Adrenal gland (tissue), 19 donors: ENCODE measurements at places on chromosomes 4 and X. TPM values are rescaled to one million over a fixed set of nuclear protein-coding genes. Genes with fewer than 3 reads are reported as not detected.
A peak's percentile ranks its signal among the peaks of the same experiment; 100 is the strongest.

- no peak for DNase-seq
These were observed 29.7 kb downstream of the PDHA1 start for GRCh38 chrX:19373351-19373891.

- no peak for DNase-seq
These were observed 24.0 kb upstream of the SCML1 start for GRCh38 chrX:17713288-17713687.

DNA sequence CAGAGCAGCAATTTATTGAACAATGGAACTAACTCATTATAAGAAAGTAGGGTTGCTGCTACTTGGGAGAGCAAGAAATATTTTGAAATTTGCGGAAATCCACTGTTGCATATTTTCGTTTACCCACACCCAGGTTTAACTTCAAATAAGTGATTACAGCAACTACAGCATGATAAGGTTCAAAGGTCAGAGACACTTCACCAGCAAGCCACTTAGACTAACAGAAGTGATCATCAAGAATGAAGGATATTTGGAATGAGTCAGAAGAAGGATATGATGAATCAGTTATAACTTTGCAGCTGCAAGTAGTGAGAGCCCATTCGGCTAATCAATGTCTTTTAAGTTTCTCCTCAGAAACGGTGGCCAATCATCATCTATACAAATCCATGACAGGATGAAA is 199.3 kb downstream of the TMA16 start:
- no peak for DNase-seq

SSX4 gene
- not detected for total RNA-seq

GRCh38 chrX:54817220-54817820 is 9.8 kb downstream of the MAGED2 start:
- DNase-seq = no peak

DDX53 gene
- not detected for total RNA-seq

GRCh38 chrX:68719904-68720614 is 72.6 kb downstream of the STARD8 start:
- no peak for DNase-seq

DOK7 gene
- total RNA-seq = 2.8 TPM

AFF1 gene
- 21.0 TPM for total RNA-seq

DNA sequence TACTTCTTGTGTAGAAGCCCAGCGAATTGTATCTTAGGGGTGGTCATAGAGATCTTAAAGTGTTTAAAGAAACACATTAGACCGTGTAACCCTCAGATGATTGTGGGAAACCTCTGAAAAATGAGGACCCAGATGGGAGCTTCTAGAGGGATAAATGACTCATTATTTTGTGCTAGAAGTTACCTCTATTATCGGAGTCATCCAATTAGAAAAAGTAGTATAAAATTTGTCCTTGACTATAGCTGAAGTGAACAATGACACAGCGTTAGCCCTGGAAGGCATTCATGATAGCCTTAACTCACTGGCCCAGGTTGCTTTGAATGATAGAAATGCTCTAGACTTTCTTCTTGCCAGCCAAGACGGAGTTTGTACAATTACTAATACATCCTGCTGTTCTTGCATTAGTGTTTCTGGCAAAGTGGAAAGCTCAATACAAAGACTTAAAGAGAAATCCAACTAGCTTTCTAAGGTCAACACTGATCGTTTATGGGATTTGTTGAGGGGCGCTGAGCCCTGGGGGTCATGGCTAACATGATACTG is 178.9 kb upstream of the VEGFC start:
- DNase-seq = no peak

DNA sequence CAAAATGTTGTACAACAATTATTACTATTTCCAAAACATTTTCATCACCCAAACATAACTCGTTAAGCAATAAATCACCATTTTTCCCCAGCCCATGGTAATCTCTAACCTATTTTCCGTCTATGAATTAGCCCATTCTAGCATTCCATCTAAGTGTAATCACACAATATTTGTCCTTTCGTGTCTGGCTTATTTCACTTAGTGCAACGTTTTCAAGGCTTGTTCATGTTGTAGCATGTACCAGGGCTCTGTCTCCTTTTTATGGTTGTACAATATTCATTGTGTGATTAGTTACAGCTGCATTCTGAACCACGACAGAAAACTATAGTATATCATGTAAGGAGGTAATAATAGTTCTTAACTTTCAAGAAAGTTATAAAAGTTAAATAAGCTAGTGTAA is 656.0 kb upstream of the HS3ST1 start:
- no peak for DNase-seq

DNA sequence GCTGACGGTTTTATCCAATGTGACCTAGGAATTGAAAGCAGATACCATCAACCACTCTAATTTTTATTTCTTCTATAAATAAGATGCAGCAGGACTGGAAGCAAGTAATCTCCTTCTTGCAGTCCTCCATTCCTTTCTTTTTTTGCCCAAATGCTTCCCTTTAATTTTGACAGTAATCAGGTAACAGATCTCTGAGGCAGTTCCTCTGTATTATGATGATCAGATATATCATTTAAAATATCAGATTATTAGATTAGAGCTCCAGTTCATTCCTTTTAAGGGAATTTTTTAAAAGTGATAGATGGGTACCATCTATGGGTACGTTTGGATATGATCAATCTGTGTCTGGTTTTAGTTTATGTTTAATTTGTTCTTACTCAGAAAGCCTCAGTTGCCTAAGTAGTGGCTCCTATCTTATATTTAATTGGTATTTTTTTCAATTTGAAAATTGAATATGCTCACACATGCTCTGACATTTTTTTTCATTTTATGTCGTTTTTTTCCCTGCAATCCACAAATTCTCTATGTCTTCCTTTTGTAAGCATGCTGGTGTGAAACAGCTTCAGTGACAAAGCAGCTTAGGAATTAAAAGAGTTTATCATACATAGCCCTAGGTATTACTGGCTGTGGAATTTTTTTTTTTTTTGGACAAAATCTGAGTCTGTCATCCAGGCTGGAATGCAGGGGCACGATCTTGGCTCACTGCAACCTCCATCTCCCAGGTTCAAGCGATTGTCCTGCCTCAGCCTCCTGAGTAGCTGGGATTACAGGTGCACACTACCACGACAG is 73.7 kb upstream of the ANK2 start:
- no peak for DNase-seq

GRCh38 chr4:130293692-130294091 is 1197.7 kb downstream of the C4orf33 start:
- no peak for DNase-seq

PCYT1B gene
- 12.1 TPM for total RNA-seq

HS3ST1 gene
- total RNA-seq = 1.0 TPM

DNA sequence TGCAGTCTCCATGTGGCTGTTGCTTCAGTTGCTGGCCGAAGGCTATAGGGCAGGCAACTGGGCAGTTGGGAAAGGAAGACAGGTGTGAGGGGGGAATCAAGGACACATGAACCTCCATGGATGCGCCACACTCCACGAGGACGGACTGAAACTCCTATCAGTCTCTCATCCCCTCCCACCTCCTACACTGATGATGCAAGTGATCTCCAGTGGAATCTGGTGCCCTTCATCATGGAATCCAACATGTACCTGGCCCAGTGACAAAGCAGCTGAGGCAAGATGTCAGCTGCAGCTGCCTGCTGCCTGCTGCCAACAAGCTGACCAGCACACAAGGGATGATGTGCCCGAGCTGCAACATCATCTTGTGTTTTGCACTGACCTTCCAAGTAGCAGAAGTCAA is 26.0 kb upstream of the MGST2 start:
- DNase-seq = no peak

CT45A9 gene
- total RNA-seq = not detected

XG gene
- total RNA-seq = not detected

DNA sequence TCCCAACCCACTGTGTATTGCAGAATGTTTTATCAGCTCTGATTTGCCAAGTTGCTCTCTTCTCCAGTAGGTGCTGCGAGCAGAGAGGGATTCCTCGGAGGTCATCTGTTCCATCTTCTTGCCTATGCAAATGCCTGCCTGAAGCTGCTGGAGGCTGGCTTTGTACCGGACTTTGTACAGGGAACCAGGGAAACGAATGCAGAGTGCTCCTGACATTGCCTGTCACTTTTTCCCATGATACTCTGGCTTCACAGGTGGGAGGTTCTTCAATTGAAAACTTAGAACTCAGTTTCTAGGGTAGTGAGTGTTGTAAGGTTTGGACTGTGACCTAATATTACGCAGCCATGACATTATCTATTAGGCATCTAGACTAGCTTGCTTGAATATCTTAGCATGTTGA is 24.9 kb downstream of the AR start:
- DNase-seq = no peak

- DNase-seq = no peak
These were observed 881.1 kb upstream of the POU3F4 start for GRCh38 chrX:82626978-82627377.

HELT gene
- not detected for total RNA-seq

IRS4 gene
- not detected for total RNA-seq

WNK3 gene
- total RNA-seq = 14.9 TPM

USP51 gene
- total RNA-seq = 6.3 TPM

- DNase-seq = peak; percentile 25
These were observed 2.3 kb upstream of the NR3C2 start for GRCh38 chr4:148444296-148445070.

DNA sequence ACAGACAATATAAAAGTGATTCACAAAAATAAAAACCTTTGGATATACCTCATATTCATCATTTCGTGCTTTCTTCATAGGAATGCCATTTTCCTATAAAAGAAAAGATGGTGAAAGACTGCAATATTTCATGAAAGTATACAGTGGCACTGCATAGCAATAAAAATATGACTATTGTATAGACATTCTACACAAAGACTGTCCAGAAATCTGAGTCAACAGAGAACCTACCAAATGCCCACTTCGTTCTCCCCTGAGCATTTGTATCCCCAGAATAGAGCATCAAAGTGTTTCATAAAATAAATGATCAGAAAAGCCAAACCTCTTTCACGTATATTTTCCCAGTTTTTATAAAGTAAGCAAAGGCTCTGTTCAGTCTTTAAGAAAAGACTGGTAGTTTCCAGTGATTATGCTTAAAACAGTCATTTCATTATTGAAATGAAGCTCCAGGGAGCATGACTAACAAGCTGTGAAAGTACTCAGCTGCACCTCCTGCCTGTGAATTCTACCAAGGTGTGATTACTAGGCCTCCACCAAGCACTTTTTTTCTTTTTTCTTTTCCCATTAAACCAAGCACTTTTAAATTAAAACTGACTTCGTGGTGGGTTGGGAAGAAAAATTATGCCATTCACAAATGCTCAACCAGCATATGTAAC is 20.2 kb downstream of the PPA2 start:
- no peak for DNase-seq

- peak; percentile 14 for DNase-seq
These were observed 39.9 kb upstream of the HMX1 start for GRCh38 chr4:8911316-8912088.

LDOC1 gene
- 8.3 TPM for total RNA-seq

- no peak for DNase-seq
These were observed 19.6 kb downstream of the CCNG2 start for GRCh38 chr4:77176640-77177039.

DNA sequence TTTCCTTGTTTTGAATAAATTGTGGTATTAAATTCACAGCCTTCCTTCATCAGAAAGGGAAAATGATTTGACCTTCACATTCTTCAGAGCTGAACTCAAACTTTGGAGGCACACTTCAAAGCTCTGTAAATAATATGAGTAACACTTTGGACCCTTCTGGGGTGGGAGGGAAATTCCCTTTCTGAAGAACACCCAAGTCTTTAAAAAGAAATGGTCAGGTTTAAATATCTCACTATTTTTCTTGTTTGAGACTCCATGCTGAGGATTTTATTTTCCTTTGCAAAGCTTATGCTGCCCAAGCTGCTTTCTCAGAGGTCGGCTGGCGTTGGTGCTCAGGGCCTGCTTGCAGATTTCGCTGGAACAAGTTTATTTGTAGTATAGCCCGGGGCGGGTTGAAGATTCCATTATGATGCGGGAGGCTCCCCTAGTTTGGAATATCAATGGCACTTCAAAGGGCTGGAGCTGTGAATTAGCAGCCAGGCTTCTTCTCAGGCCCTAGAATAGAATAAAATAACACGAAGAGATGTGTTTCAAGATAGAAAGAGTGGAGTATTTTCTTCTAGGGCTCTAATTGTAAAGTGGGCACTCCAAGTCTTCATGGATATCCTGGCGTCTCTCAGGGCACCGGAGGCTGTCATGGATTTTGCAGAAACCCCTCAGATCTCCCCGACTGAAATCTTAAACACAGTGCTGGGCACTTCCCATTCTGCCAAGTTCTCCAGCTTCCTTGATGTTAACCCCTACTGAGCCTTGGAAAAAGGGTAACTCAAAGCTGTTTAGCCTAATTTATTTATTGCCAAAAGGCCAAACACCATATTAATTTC is 315.6 kb downstream of the GPAT3 start:
- no peak for DNase-seq

DNA sequence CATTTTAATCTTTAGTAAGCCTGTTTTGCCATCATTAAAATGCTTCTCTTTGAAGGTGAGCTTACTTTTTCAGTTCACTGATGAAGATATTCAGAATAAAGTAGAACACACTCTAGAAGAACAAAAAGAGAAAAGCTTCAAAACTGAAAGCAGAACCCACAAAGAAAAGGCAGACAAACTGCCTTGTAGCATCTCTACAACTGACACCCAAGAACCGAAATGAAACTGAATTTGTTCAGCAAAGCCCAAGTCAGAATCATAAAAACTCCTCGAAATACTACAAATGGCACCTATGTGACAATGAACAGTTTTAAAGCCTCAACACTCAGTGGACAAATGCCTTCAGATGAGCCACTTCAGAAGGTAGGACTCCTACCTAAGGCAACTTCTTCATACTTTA is 83.6 kb downstream of the MAML3 start:
- no peak for DNase-seq

ELF4 gene
- total RNA-seq = 6.5 TPM

DNA sequence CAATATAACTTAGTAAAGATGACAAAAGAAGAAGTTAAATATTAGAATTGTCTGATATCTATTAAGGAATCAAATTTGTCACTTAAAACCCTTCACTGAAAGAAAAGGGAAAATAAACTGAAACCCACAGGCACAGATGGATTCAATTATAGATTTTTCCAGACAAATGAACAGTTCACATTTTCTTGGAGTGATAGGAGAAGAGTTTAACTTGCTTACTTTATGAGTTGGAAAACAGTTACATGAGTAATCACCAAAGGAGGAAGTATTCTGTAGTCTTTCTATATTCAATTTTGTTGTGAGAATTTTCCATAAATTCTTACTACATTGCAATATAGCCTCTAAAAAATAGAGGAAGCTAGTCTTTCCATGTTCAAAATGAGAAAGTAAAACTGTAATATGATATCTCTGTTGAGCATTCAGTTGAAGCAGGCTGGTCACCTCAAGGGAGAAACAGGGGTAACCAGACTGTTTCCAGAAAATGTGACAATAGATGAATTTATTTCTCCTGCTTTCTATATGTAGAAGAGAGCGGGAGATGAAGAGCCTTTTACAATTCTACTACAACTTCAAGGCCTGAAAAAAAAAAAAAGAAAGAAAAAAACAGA is 330.3 kb upstream of the EPHA5 start:
- no peak for DNase-seq

KLB gene
- 0.04 TPM for total RNA-seq

- no peak for DNase-seq
These were observed 652.1 kb upstream of the AADAT start for GRCh38 chr4:170741856-170742255.

GRCh38 chr4:137307806-137308205 is 224.5 kb downstream of the PCDH18 start:
- DNase-seq = peak; percentile 27
